Peyer's patch (tissue), 4 donors: ENCODE measurements at places on chromosomes 6 and 20. TPM values are rescaled to one million over a fixed set of nuclear protein-coding genes. Genes with fewer than 3 reads are reported as not detected.
A peak's percentile ranks its signal among the peaks of the same experiment; 100 is the strongest.

Gene EBF4
- total RNA-seq, result 17.3 TPM

- no peaks in the 10 kb centered on the region for H3K36me3 ChIP-seq
- no peaks in the 10 kb centered on the region for H3K4me1 ChIP-seq
- no peak for DNase-seq
- H3K4me3 ChIP-seq, result no peak overlapping the region
These were observed 113.1 kb downstream of the BMP7 start for GRCh38 chr20:57153238-57153905.

Gene OR11A1
- not detected for total RNA-seq

Gene ABRACL
- total RNA-seq, result 33.3 TPM

DNA sequence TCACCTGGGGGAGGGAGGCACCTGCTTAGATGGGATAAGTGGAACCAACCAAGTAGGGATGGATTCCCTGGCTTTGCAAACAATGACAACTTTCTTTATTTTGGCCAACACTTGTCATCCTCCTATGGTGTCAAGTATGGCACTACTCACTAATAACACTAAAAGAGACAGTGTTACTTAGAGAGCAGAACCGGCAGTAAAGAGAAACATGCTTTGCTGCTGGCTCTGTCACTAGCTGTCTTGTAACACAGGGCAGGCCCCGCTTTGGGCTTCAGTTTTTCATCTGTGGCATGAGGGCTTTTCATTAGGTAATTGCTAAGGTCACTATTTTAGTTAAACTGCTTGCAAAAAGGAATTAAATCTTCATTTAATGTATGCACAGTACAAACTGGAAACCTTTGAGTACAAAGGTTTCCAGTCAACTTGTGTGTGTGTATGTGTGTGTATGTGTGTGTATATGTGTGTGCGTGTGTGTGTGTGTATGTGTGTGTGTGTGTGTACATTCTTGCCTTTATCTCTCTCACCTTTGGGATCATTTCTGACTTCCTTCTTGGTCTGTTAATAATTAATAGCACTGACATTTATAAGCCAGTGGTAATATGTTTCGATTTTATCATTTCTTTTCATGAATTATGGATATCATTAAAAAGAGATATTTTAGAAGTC is 64.7 kb downstream of the BTBD3 start:
- no peak overlapping the region for H3K4me3 ChIP-seq
- no peaks in the 10 kb centered on the region for H3K27me3 ChIP-seq
- H3K27ac ChIP-seq, result peak overlapping the region; percentile 62
- no peaks in the 10 kb centered on the region for H3K4me1 ChIP-seq

Gene RXRB
- 23.1 TPM for total RNA-seq

GRCh38 chr6:1267057-1267732 is 44.7 kb upstream of the FOXQ1 start:
- no peak overlapping the region for H3K27ac ChIP-seq
- H3K4me3 ChIP-seq, result no peak overlapping the region
- no peaks in the 10 kb centered on the region for H3K36me3 ChIP-seq
- H3K4me1 ChIP-seq, result no peaks in the 10 kb centered on the region

GRCh38 chr6:70956451-70957283 is at the start of gene B3GAT2:
B3GAT2 (minus strand) TSS chr6:70957060; CDS start chr6:70956429, 631 bp downstream.
- peaks cover 10% of the 10 kb centered on the region for H3K27me3 ChIP-seq
- H3K36me3 ChIP-seq, result no peaks in the 10 kb centered on the region
- H3K4me3 ChIP-seq, result peak within 1 kb of the TSS; percentile 61

GRCh38 chr6:29887330-29887818 is 55.0 kb upstream of the HLA-A start:
- H3K27me3 ChIP-seq, result no peaks in the 10 kb centered on the region
- no peaks in the 10 kb centered on the region for H3K4me1 ChIP-seq
- H3K36me3 ChIP-seq, result no peaks in the 10 kb centered on the region
- peak overlapping the region; percentile 64 for H3K4me3 ChIP-seq
- peak overlapping the region; percentile 91 for H3K27ac ChIP-seq

DNA sequence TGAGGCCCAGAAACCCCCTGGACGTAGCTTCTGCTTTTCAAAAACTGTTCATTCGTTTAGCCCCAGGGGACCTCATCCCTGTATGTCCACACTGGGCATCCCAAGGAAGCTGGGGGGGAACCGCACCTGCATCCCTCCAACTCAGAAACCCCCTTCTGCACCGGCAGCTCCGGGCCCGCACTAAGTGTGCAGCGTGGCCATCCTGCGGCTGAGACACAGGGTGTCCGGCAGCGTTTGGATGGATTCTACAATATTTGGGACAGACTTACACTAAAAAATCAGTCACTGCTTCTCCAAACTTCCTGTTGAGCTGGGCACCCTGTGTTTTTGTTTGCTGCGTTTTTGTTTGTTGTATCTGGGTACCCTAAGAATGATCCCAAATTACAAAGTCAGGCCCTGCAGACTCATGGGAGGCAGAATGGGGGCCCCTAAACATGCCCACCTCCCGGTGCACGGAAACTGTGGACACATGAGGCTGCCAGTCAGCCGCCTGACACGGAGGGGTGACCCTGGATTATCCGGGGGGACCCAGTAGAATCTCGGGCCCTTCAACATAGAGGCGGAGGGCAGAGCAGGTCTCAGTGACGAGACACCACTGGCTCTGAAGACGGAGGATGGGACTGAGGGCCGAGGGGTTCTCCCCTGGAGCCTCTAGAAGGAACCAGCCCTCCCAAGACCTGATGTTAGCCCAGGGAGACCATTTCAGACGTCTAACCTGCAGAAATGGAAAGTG is 88.2 kb upstream of the BHLHE23 start:
- no peaks in the 10 kb centered on the region for H3K36me3 ChIP-seq
- H3K4me3 ChIP-seq, result no peak overlapping the region

- H3K27ac ChIP-seq, result no peak overlapping the region
- no peaks in the 10 kb centered on the region for H3K4me1 ChIP-seq
- no peaks in the 10 kb centered on the region for H3K36me3 ChIP-seq
- no peak overlapping the region for H3K4me3 ChIP-seq
- no peaks in the 10 kb centered on the region for H3K27me3 ChIP-seq
- no peak for DNase-seq
These were observed 396.5 kb upstream of the CNR1 start for GRCh38 chr6:88562353-88563276.

- H3K27me3 ChIP-seq, result no peaks in the 10 kb centered on the region
- H3K4me3 ChIP-seq, result peak overlapping the region; percentile 34
- H3K4me1 ChIP-seq, result peaks cover 5% of the 10 kb centered on the region
- DNase-seq, result no peak
These were observed 36.9 kb upstream of the CCDC167 start for GRCh38 chr6:37536491-37537190.

GRCh38 chr6:3305831-3306230 is 47.1 kb downstream of the PSMG4 start:
- H3K4me1 ChIP-seq, result no peaks in the 10 kb centered on the region
- H3K27me3 ChIP-seq, result no peaks in the 10 kb centered on the region
- no peak overlapping the region for H3K27ac ChIP-seq
- H3K36me3 ChIP-seq, result no peaks in the 10 kb centered on the region
- DNase-seq, result no peak
